ENCODE measurements at places on chromosomes 2 and 18.

- DNase-seq, result peak; percentile 94
These were observed 8.2 kb upstream of the ALPI start for GRCh38 chr2:232447638-232448303.

DNA sequence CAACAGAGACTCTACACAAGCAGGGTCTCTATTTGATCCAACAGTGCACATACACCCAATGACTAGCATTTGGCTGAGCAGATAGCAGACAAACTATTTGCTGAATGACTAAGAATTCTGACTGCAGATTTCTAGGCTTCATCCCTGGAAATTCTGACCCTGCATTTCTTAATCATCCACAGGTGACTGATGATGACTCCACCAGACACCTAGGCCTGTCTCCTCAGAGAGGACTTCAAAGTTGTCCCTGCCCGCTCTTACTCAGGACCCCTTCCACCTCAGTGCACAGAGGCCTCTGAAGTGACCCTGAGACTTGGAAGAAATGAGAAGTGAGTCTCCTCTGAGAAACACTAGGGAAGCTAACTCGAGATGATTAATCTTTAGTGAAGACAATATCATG, 51.3 kb downstream of the SEPTIN10 start:
- DNase-seq, result no peak

- no peak for DNase-seq
These were observed 418.3 kb upstream of the SPHKAP start for GRCh38 chr2:228599781-228600180.

DNA sequence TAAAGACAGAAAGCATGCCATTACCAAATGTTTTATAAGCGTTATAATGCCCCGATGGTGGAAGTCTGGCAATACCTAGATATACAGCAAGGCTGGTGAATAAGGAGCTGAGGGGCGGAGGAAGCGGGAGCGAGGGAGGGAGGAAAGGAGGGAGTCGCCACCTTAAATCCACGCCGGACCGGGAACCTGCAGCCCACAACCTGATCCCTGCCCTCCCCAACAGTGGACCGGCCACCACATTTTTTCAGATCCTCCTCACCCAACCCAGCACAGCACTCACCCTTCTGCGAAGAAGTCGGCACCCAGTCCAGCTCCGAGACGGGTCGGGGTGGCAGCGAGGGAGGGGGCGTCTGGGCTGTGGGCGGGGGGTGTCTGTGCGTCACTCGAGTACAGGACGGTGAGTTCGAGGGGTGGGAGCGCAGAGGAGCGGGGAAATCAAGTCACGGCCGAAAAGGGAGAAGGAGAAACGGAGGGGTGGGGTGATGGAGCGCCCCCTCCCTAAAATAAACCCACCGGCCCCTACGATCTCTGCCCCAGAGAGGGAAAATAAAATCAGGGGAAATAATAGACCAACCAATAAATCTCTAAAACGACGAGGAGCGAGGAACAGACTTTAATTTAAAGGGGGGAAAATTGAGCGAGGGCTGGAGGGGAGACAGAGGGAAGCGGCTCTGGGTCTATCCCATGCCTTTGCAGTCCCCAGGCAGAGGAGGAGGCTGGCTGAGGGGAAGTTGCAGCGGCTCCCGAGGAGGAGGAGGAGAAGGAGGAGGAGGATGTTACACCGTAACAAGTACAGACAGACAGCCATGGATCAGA, 96.5 kb upstream of the SERTAD2 start:
- peak; percentile 49 for DNase-seq

Data from small intestine (tissue), 16 donors.